ENCODE measurements at places on chromosomes 5 and 9.

GRCh38 chr9:132390966-132391365 is 15.7 kb downstream of the TTF1 start:
- no peak for DNase-seq

- no peak for DNase-seq
Observed at GRCh38 chr9:10252174-10252573, 360.6 kb downstream of the PTPRD start.

DNA sequence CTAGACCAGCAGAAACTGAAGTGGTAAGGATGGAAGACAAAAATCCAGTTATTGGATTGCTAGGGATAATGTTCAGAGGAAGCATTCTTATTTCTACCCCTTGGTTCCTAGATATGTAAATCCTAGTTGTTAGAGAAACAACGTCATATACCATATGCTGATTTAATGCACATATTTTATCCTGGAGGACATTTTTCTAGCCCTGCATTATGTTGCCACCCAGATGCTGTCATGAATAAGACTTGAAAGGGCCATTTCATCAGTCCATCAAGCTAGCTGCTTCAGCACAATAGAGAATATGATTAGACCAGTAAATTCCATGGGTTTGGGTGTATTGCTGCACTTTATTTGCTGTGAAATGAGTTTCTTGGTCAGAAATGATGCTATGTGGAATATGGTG is 1736.4 kb downstream of the MAT2B start:
- DNase-seq: no peak

DNA sequence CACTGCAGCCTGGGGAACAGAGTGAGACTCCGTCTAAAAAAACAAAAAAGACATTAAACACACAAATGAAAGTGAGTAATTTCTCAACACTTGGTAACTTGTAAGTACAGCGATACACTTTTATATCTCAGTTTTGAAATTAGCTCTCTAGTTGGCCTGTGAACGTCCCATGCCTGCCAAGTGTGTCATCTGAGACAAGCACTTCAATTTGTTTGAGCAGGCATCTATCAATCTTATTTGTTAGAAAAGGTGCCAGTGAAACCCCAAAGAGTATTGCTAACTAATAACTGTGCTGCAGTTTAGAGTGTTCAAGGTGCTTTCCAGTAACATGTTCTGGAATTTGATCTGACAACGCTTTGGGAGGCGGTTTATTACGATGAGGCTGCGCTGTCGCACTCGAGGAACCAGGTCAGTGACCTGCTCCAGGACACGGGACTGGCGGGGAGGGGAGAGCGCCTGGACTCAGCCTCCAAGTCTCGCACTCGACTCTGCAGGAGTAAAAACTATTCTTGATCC is 1.1 kb upstream of the SPIN1 start:
- no peak for DNase-seq

DNA sequence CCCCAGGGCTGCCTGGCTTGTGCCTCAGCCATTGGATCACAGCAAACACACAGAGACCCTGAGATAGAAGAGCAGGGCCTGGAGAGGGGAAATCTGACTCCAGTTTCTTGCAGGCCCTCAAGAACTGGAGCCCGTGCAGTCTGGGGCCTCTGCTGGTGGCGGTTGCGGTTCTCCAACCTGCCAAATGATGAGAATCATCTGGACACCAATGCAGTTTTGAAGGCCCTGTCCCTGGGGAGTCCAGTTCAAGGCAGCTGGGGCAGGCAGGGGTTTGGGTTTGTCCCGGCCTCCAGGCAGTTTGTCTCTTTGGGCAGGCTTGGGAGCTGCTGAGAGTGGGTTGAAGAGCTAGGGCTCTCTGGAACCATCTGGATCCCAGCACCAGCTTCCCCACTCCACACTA is 7.4 kb downstream of the NKX2-5 start:
- DNase-seq: no peak

DNA sequence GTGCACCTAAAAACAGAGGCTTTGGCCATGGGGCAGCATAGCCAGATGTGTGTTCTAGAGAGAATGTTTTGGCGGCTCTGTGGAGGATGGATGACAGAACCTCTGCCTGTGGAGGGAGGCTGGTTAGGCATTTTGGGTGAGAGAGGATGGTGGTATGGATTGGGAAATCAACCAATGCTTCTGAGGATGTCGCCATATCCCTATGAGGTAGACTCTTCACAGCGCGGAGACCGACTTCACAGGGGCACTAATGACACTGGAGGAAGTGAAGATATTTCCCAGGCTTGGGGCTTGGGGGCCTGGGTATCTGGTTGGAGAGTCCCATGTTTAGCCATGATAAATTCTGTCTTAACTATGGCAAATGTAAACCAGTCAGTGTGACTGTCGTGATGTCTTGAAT is 140.6 kb upstream of the KLF4 start:
- DNase-seq: no peak

GRCh38 chr9:19992556-19992955 is 203.7 kb upstream of the SLC24A2 start:
- no peak for DNase-seq

Data from stimulated activated CD4-positive, alpha-beta T cell treated with anti-CD3 and anti-CD28 coated beads, Interleukin-15, amount 100 ng/mL, for 1 hour (primary cell).